ENCODE measurements at places on chromosomes 1 and 21. TPM values are rescaled to one million over a fixed set of nuclear protein-coding genes. Genes with fewer than 3 reads are reported as not detected.

The RPS6KC1 gene
- 21.2 TPM for polyA plus RNA-seq

- no peak for DNase-seq
Observed at GRCh38 chr1:211734359-211734758, 58.9 kb upstream of the NEK2 start.

DNA sequence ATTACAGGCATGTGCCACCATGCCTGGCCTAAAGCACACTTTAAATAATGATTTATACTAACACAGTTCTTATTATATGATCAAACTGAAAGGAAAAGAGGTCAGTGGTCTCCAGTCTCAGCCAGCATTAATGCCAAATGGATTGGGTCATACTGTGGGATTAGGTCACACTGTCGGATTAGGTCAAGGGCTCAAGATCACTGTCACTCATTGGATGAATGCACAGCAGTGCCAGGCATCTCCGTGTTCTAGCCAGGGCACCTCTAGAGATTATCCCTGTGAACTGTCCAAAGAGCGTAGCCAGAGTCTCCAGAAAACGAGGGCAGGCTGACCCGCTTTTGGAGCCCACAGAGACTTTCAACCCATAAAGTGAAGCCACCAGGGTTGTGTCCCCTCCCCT, 70.9 kb downstream of the KCNN3 start:
- DNase-seq, result no peak

The LAPTM5 gene
- polyA plus RNA-seq, result 18.3 TPM

- DNase-seq, result peak; percentile 85
Observed at GRCh38 chr1:52141513-52142219, at the start of gene ZFYVE9. Gene ZFYVE9 (plus strand): TSS chr1:52142089. CDS start chr1:52233207, 91,118 bp downstream.
